ENCODE measurements at places on chromosomes 5 and 9. TPM values are rescaled to one million over a fixed set of nuclear protein-coding genes. Genes with fewer than 3 reads are reported as not detected.

The GPR150 gene
- total RNA-seq: not detected

The ADAMTSL1 gene
- total RNA-seq: 3.3 TPM

The VCAN gene
- 157 TPM for total RNA-seq

The PCDHGA9 gene
- total RNA-seq: 2.3 TPM

The ACSL6 gene
- total RNA-seq: not detected

The MPDZ gene
- 39.6 TPM for total RNA-seq

The WDR31 gene
- total RNA-seq: 0.79 TPM

The SPINK6 gene
- total RNA-seq: not detected

Measured in SJCRH30 (cell line).